ENCODE measurements at places on chromosomes 12 and 14.

GRCh38 chr14:69711881-69712560 is 54.9 kb upstream of the SRSF5 start:
- no peak for DNase-seq

- no peak for DNase-seq
Observed at GRCh38 chr14:100790502-100791347, 35.2 kb upstream of the MEG3 start.

DNA sequence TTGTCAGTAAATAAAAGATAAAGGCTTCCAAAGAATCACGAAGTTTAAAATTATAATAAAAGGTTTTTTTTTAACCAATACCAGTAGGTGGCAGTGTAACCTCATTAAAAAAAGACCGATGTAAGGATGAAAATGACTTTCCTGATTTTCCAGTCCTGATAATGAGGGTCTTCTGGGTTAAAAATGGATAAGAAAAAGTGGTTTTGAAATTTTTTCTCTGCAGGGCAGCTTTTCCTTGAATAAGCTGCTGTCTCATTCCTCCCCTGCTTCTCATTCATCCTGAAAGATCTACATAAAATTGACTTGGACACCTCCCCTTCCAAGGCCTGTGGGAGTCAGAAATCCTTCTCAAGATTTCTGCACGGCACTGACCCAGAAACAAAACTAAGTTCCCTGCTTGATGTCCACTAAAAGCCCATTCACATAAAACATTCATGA is 58.9 kb upstream of the FBXO33 start:
- DNase-seq: no peak

GRCh38 chr12:132593521-132593920 is 16.9 kb downstream of the LRCOL1 start:
- no peak for DNase-seq

Measured in activated CD4-positive, CD25-positive, alpha-beta regulatory T cell (primary cell).